Activated T-helper 2 cell treated with anti-CD3 and anti-CD28 coated beads, Interferon-gamma antibody, Interleukin-2, Interleukin-4, amounts not matched to agents 10 μg/mL and 5 μg/mL and 100 μg/mL, durations not matched to agents 14 hours and 24 hours and 36 hours (primary cell): ENCODE measurements at places on chromosomes 11 and 22. TPM values are rescaled to one million over a fixed set of nuclear protein-coding genes. Genes with fewer than 3 reads are reported as not detected.

The NRXN2 gene
- 0.05 TPM in 1 of 2 replicates, not detected in the other for total RNA-seq

The SORL1 gene
- total RNA-seq = 20.2 and 20.3 TPM in 2 replicates

GRCh38 chr11:31509051-31509428 lies 382 bp downstream of the IMMP1L start:
- no peak for DNase-seq
- no peaks in the 10 kb centered on the region for H3K27me3 ChIP-seq
- peaks cover 6% of the 10 kb centered on the region for H3K36me3 ChIP-seq
- H3K27ac ChIP-seq = peak overlapping the region; percentile 84

GRCh38 chr11:17697175-17697949 lies 22.0 kb upstream of the MYOD1 start:
- H3K27ac ChIP-seq = no peak overlapping the region
- H3K36me3 ChIP-seq = no peaks in the 10 kb centered on the region
- DNase-seq = no peak
- no peaks in the 10 kb centered on the region for H3K4me1 ChIP-seq
- H3K4me3 ChIP-seq = no peak overlapping the region
- H3K27me3 ChIP-seq = peaks cover 38% of the 10 kb centered on the region

The ENTHD1 gene
- total RNA-seq = 0.11 TPM in 2 replicates

GRCh38 chr11:123707606-123708205 lies 33.8 kb downstream of the ZNF202 start:
- peaks cover 9% of the 10 kb centered on the region for H3K27me3 ChIP-seq
- H3K27ac ChIP-seq = no peak overlapping the region
- no peaks in the 10 kb centered on the region for H3K4me1 ChIP-seq
- peak; percentile 17 for DNase-seq
- H3K4me3 ChIP-seq = no peak overlapping the region
- no peaks in the 10 kb centered on the region for H3K36me3 ChIP-seq

DNA sequence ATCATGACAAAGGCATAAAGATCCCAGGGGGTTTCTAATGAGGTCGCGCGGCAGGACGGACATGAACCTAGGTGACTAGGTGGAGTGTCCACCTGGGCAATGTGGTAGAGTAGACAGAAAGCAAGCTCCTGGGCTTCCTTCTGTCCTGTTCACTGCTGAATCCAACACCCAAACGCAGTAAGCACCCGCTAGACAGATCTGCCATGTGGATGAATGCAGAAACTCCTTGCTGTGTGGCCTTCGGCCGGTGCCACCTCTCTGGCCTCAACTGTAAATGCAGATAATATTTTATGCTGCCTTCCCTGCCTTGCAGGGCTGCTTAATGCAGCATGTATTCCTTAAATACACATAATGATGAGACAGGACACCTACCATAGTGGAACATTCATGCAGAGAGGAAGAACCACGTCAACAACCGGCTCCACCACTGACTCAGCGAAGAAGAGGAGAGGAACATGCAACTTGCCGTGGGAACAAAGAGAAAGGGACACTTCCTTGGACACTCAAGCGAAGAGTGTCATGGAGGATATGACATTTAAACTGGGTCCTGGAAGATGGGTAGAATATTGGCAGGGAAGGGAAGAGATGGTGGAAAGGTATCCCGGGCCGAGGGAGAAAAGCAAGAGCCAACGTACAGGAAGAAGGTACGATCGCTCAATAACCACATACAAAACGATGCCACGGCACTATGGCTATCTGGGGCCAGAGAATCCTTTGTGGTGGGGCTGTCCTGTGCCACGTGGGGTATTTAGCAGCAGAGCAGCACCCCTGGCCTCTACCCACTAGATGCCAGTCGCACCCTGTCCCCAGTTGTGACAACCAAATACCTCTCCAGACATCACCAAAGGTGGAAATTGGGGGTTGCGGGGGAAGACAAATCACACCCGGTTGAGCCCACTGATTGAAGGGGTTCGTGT lies 30.8 kb downstream of the MYH9 start:
- peaks cover 73% of the 10 kb centered on the region for H3K4me1 ChIP-seq
- peaks cover 51% of the 10 kb centered on the region for H3K36me3 ChIP-seq
- H3K27me3 ChIP-seq = no peaks in the 10 kb centered on the region
- H3K27ac ChIP-seq = peak overlapping the region; percentile 92
- no peak for DNase-seq

- H3K4me1 ChIP-seq = no peaks in the 10 kb centered on the region
- peaks cover 7% of the 10 kb centered on the region for H3K27me3 ChIP-seq
- no peak overlapping the region for H3K27ac ChIP-seq
These were observed 54.8 kb upstream of the CECR2 start for GRCh38 chr22:17314487-17314886.

The ACRV1 gene
- total RNA-seq = not detected in 2 replicates

The IGLL1 gene
- total RNA-seq = 0.21 TPM in 1 of 2 replicates, not detected in the other

- H3K27me3 ChIP-seq = no peaks in the 10 kb centered on the region
- DNase-seq = no peak
- H3K27ac ChIP-seq = peak overlapping the region; percentile 75
These were observed 3.1 kb upstream of the PTGDR2 start for GRCh38 chr11:60858731-60859464.

DNA sequence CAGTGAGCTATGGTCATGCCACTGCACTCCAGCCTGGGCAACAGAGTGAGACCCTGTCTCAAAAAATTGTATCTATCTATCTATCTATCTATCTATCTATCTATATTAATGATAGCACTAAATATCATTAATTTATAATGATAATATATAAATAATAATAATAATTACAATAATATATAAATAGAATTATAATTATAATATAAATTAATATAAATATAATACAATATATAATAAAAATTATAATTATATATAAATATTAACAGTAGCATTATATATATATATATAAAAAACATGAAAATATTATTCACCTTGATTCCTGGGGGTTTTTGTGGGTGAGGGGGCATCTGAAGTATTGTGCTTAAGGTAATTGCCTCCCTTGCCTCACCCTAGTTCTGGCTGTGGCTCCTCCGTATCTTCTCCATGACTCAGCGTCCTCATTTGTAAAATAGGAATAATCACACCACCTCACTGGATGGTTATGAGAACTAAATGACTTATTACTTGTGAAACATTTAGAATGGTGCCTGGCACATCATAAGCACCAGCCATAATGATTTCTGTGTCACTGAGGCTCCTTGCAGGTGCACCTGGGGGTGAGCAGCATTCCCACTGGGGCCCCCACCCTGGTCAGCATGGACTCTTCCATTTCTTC lies 18.8 kb downstream of the RASD2 start:
- no peaks in the 10 kb centered on the region for H3K36me3 ChIP-seq
- no peak overlapping the region for H3K4me3 ChIP-seq
- H3K27ac ChIP-seq = no peak overlapping the region
- H3K27me3 ChIP-seq = peaks cover 27% of the 10 kb centered on the region
- peaks cover 9% of the 10 kb centered on the region for H3K4me1 ChIP-seq

GRCh38 chr11:46475926-46476545 lies 84.5 kb upstream of the CHRM4 start:
- H3K36me3 ChIP-seq = no peaks in the 10 kb centered on the region
- no peak overlapping the region for H3K4me3 ChIP-seq
- no peak for DNase-seq
- H3K27me3 ChIP-seq = no peaks in the 10 kb centered on the region

The MAPK8IP1 gene
- 0.46 and 0.66 TPM in 2 replicates for total RNA-seq

DNA sequence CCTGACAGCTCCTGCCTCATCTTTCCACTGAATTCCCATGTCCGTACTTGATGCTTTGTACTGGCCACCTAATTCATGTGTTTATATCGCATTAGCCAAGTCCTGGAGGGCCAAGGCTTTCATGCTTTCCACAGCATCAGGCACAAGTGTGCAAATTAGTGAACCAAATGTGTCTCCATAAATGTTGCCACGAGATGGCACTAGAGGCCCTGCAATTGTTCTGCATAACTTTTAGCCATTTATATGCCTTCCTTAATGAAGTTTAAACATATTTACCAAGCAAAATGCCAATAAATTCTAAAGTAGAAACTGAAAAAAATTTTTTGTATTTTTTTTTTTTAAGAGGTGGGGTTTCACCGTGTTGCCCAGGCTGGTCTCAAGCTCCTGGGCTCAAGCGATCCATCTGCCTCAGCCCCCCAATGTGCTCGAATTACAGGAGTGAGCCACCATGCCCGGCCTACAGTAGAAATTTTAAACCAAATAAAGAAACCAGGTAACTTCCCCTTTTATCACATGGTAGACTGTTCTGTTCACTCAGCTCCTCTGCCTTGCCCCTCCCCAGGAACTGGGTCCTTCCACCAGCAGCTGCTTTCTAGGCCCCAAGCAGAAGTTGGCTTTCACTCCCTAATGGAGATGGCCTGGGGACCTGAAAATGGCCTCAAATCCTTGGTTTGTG lies 20.8 kb upstream of the IL18BP start:
- peaks cover 2% of the 10 kb centered on the region for H3K4me1 ChIP-seq
- peak; percentile 39 for DNase-seq
- no peak overlapping the region for H3K4me3 ChIP-seq
- no peak overlapping the region for H3K27ac ChIP-seq

GRCh38 chr22:49073873-49074417 lies 753.7 kb downstream of the BRD1 start:
- no peaks in the 10 kb centered on the region for H3K4me1 ChIP-seq
- no peaks in the 10 kb centered on the region for H3K36me3 ChIP-seq
- H3K4me3 ChIP-seq = no peak overlapping the region

- DNase-seq = no peak
- no peak overlapping the region for H3K4me3 ChIP-seq
- H3K36me3 ChIP-seq = no peaks in the 10 kb centered on the region
- peaks cover 2% of the 10 kb centered on the region for H3K27me3 ChIP-seq
These were observed 45.2 kb upstream of the LINC01488 start for GRCh38 chr11:69436041-69436982.

The KLHL35 gene
- 0.87 and 1.6 TPM in 2 replicates for total RNA-seq

- no peak for DNase-seq
- no peak overlapping the region for H3K27ac ChIP-seq
- H3K4me3 ChIP-seq = no peak overlapping the region
These were observed 99.4 kb downstream of the SHANK2 start for GRCh38 chr11:71153005-71153390.

GRCh38 chr11:61712314-61712713 lies 32.1 kb downstream of the DAGLA start:
- H3K4me3 ChIP-seq = no peak overlapping the region
- H3K27me3 ChIP-seq = no peaks in the 10 kb centered on the region
- no peaks in the 10 kb centered on the region for H3K4me1 ChIP-seq
- H3K36me3 ChIP-seq = no peaks in the 10 kb centered on the region
- H3K27ac ChIP-seq = no peak overlapping the region
- no peak for DNase-seq
